ENCODE measurements at places on chromosomes 11 and 22.

GRCh38 chr11:71336996-71337754, 84.8 kb upstream of the SHANK2 start:
- DNase-seq, result no peak

- DNase-seq, result no peak
Observed at GRCh38 chr22:20141186-20142077, 9.4 kb downstream of the CCDC188 start.

DNA sequence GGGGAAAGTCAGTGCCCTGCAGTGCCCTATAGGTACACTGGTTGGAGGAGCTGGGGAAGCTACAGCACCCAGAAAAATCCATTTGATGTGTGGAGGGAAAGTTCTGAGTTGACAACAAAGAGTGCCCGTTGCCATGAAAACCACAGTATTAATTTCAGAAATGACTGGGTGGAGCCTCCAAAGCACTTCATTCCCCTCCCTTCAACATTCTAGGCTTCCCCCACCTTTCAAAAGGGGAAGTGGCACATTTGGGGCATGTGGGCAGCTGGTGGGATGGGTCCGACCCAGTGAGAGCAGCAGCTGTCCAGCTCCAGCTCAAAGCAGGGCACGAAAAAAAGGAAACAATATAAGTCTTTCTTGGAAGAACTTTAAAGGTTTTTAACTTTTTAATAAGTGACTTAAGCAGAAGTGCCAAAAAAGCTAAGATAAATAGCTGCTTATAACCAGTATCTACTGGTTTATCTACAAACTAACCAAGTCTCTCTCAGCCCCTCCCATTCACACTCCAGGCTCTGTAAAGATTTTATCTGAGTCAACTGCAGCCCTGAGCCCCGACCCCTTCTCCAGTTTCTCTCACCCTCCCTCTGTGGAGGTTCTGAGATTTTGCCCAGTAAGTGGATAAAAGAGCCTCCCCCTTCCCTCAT, 9.0 kb upstream of the AHNAK start:
- peak; percentile 80 for DNase-seq

GRCh38 chr11:69696749-69697468, 6.9 kb downstream of the FGF19 start:
- DNase-seq, result no peak

- no peak for DNase-seq
Observed at GRCh38 chr22:50730013-50730891, 7.8 kb upstream of the ACR start.

DNA sequence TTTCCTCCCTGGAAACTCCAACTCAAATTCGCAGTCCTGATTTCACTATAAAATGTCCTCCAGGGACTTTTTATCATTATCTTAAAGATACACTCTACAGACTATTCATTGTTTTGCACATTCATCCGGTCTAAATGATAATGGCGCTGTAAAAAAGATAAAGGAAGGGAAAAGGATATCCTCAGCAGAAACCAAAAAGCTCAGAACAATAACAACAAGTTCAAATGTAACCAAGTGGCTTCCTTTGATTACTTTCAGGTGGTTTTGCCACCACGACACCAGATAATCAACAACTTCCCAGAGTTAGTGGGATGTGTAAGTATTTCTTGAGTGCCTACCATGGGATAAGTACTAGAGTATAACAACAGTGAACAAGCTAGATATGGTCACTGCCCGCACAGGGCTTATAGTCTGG, 26.3 kb downstream of the PRCP start:
- DNase-seq, result no peak

DNA sequence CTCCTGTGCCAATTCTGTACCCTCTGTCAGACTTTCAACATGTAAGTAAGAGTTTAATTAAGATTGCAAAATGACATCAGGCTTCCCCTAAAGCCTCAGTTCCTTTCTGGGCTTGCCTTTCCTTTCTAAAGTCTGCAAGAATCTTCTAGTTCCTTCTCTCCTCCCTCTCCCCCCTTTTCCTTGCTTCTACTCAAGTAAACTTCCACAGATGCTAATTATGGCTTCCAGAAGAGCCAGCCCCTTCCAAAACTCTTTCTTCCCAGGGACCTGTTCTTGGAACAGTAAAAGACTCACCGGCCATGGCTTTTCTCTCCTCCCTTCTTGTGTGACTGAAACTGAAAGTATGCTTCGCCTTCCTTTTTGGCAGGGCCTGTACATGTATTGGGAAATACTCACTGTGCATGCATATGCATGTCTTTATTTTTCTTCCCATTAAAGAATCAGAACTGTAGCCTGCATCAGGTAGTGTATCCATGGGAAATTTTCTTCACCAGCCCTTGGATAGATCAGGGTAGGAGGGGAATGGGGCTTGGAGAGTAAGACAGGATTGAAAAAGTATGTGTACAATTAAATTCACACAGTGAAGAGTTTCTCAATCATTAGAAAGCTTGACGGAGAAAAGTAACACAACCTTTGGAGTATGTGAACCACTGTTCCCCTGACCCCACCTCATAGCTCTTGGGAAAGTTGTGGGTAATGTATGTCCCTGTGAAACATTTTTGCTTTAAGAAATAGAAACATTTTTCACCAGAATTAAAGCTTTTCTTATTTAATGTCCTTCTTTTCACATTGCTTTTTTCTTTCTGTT, at the start of gene CASP1:
Gene CASP1, minus strand, starts transcription at position 332 of the 808 bp plus-strand sequence. Its CDS starts 31 bp downstream, at position 301.
- DNase-seq, result peak; percentile 50

- DNase-seq, result no peak
Observed at GRCh38 chr11:128098781-128099180, 488.6 kb downstream of the ETS1 start.

DNA sequence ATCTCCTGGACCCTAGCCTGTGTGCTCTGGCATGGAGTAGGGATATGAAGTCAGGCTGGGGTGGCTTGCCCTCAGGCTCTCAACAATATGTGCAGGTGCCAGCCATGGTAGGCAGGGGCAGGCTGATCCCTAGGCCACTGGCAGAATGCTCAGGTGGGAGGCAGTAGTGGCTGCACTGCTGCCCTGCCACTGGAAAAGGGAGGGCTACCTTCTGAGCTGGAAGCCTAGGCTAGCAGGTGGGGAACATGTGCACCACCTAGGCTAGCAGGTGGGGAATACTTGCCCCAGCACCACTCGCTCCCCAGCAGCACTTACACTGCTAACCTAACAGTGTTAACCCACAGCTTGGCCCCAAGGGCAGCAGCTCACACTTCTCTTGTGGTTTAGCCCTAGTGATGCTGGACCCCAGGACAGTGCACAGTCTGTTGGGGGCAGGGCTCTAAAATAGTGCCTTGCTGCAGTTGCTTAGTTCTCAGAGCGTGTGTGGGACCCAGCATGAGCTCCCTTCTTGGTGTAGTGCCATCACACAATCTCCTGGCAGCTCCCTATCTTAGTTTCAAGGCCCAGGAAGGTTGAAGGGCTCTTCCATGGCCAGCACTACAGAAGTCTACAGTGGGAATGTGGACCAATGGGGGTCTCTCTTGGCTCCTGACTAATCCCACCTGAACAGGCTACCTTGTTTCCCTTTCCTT, 130.8 kb downstream of the FCHSD2 start:
- DNase-seq, result no peak

DNA sequence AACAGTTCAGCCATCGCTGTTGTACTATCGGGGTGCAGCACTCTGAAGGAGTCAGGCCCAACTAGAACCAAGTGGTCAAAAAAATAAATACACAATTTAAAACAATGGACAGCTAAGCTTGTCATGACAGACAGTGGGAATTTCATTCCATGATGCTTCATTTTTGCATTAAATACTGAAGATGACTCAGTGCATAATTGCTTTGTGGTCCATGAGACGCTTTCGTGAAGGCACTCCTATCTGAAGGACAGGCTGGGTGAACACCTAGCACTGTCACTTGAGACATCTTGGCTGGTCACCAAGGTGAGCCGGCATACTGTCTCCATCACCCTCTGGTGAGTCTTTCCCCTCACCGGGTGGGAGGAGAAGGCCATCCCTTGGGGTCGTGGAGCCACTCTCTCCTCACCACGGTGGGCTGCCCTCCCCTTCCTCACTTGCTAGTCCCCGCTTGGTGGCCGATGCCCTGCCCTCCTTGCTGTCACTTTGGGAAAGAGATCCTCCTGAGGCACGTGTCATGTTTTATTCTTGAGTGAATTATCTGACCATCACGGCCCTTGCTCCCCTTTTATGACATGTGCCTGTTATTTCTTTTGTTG, 4.9 kb upstream of the TESMIN start:
- DNase-seq, result no peak

GRCh38 chr22:37982938-37983859, 1.2 kb downstream of the SOX10 start:
- DNase-seq, result no peak

- no peak for DNase-seq
Observed at GRCh38 chr11:20672575-20672974, 3.2 kb downstream of the NELL1 start.

DNA sequence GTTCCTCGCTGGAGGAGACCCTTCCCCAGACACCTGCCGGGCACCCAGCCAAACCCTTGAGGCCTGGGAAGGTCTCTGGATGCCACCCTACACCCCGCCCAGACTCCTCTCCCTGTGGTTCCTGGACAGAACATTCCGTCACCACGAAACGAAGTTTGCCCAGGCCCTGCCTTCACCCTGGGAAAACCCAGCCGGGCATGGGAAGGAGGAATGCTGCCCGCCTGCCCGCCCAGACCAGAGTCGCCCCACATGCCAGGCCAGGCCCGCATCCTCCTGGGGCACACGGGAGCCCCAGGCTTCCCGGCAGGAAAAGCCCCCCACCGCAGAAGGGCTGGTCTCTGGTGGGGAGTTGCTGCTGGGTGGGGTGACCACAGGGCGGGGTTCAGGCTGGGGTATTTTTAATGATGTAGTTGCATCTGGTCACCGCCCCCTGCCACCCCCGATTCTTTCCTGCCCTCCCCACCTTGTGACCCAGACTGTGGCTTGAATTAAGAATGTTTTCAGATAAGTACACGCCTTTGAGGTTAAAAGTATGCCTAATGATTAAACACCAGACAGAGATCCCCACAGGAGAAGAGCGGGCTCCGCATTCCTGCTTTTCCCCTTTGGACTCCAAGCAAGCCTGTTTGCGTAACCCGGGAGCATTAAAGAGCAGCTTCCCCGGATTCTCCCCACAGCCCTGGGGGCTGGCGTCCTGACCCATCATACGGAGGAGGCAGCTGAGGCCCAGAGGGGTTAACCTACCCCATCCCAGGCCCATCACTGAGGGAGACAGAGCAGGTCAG, 44.6 kb upstream of the PPARA start:
- DNase-seq, result no peak

- no peak for DNase-seq
Observed at GRCh38 chr11:23604966-23605365, 744.7 kb upstream of the CCDC179 start.

- no peak for DNase-seq
Observed at GRCh38 chr22:31768422-31769059, 14.7 kb downstream of the DEPDC5 start.

DNA sequence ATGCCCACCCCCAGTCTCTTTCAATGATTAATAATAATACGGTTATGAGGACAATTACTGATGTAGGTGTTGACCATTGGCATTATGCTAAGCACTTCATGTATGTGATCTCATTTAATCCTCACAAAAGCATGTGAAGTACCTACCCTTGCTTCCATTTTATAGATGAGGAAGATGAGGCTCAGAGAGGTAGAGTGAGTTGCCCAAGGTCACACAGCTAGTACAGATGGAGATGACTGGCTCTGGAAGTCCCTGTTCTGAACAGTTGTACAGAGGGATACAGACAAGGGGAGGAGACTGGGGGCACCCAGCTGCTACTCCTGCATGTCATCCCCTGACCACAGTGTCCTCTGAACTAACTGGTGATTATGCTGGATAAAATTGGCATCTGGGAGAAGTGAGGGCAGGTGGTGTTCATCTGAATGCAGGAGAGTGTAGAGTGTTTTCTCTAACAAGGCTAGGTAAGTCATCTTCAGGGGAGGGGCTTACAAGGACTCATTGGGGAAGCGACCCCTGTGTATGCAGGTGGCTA, 43.2 kb downstream of the KIAA1671 start:
- no peak for DNase-seq

GRCh38 chr22:44424867-44425693, 73.0 kb downstream of the RTL6 start:
- no peak for DNase-seq

DNA sequence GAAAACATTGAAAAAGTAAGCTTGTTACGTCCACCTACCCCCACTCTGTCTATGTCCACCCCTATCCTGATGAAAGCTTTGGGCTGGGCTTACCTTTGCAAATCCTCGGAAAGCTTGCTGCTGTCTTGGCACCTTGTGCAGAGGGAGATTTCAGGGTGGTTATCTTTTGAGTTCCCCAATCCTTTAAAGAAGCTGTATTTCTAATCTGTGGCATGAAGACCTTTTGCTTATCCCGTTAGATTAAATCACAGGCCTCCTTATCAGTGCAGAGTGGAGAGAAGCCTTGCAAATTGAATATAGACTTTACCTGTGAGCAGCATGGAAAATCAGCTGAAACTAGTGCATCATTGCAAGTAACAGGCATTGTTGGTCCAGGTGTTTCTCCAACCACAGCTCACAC, 580.6 kb upstream of the ANO5 start:
- no peak for DNase-seq

Data from Kasumi-1 (cell line).